ENCODE measurements at places on chromosomes 16 and 17.

GRCh38 chr17:57871863-57872262, 22.0 kb upstream of the MRPS23 start:
- DNase-seq = no peak

GRCh38 chr16:10594312-10594950, 14.0 kb upstream of the EMP2 start:
- DNase-seq = no peak

DNA sequence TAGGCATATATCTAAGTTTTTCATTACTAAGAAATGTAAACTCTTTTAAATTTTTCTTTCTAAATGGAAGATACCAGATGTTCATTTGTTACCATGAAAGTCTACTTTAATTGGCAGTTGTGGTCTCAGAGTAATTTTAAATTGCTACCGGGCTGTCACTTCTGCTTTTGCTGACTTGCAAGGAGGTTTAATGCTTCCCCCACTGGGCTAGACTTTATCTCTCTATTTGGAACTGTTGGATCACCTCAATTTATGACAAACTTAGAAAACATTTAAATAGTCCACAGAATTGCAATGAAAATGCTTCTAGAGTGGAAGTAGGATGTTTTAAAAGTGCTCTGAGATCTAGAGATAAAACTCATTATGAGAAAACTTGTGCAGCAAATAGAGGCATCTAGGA, 479.8 kb upstream of the GOT2 start:
- DNase-seq = no peak

DNA sequence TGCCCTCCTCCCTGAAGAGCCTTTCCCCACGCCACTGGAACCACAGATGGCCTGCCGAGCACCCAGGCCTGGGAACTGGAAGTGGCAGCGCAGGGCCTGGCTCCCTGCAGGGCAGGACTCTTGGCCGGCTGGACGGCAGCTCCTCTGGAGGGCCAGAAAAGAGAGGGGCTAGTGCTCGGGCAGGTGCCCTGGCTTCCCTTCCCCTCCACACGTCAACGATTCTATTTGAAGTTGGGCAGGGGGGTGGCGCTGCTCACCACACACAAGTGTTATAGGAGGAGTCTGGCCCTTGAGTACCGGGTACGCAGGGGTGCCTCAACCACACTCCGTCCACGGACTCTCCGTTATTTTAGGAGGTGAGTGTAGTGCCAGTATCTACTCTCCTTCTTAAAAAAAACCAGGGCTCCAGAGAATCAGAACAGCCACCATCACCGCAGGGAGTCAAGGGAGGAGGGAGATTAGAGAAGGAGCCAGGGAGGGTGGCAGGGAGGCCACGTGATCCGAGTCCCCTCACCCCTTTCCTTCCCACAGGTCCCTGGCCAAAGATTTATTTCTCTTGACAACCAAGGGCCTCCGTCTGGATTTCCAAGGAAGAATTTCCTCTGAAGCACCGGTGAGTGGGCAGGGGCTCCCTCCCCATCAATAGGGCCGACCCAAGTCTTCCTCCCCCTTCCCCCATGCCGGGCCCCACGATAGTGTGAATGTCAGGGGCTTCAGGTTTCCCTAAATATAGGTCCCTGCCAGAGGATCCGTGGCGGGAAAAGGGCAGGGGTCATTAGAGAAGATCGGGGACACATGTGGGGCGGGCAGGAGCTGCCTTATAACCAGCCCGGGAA, 1.4 kb upstream of the ALDOA start:
- peak; percentile 57 for DNase-seq

- DNase-seq = no peak
Measured at GRCh38 chr16:84735849-84736586, 36.2 kb downstream of the USP10 start.

DNA sequence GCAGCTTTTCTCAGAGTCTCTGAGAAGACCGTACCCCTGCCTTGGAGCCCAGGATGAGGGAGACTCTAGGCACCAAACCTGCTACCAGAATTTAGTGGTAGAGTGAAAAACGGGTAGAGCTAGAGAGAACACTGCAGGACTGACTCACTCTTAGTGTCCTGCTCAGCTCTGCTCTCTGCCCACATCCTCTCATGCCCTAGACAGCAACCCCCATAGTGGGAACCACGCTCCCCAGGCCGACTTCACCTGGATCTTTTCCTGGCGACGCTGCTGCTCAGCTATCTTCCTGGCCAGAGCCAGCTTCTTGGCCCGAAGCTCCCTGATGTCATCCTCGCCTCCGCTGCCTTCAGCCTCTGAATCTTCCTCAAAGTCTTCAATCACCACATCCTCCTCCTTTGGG, 26.7 kb downstream of the HIC1 start:
- DNase-seq = no peak

DNA sequence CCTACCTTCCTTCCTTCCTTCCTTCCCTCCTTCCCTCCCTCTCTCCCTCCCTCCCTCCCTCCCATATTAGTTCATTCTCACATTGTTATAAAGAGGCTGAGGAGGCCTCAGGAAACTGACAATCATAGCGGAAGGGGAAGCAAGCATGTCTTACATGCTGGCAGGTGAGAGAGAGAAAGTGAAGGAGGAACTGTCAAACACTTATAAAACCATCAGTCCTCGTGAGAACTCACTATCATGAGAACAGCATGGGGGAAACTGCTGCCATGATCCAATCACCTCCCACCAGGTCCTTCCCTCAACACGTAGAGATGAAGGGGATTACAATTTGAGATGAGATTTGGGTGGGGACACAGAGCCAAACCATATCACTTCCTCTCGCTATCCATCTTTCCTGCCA, 281.6 kb upstream of the FOXF1 start:
- no peak for DNase-seq

- no peak for DNase-seq
Measured at GRCh38 chr17:81189670-81190530, 23.9 kb upstream of the AATK start.

GRCh38 chr17:37158290-37158689, 209.5 kb downstream of the AATF start:
- no peak for DNase-seq

DNA sequence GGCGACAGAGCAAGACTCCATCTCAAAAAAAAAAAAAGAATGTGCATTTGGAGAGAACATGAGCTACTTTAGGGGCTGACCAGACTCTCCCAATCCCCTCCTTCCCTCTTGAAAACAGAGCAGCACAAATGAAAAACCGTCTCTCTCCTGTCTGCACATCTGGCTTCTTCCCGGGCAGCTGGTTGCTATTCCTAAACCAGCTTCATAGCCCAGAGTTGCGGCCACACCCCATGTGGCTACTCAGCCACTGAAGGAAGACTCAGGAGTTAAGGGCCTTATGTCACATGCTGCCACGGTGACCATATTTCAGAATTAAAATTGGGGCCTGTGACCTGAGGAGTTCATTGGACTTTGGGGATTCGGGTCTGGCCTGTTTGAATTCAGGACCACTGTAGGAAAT, 48.3 kb downstream of the KATNIP start:
- DNase-seq = no peak

GRCh38 chr16:85393674-85394451, 219.3 kb upstream of the GSE1 start:
- DNase-seq = no peak

DNA sequence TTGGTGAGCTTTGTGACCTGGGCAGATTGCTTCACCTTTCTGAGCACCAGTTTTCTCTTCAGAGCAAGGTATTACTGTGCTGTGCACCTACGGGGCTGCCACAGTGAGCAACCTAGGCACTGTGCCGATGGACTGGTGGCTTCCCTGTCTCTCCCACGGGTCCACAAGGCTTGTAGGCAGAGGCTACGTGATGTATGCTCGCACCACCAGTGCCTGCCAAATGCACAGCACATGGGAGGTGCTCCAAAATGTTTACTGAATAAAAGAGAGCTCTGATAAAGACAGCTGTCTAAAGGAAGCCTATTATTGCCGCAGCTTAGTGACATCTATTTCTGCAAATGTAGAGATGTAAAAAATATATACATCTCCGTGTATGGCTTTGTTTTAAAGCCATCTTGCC, 139.2 kb downstream of the CDK5R1 start:
- DNase-seq = no peak

DNA sequence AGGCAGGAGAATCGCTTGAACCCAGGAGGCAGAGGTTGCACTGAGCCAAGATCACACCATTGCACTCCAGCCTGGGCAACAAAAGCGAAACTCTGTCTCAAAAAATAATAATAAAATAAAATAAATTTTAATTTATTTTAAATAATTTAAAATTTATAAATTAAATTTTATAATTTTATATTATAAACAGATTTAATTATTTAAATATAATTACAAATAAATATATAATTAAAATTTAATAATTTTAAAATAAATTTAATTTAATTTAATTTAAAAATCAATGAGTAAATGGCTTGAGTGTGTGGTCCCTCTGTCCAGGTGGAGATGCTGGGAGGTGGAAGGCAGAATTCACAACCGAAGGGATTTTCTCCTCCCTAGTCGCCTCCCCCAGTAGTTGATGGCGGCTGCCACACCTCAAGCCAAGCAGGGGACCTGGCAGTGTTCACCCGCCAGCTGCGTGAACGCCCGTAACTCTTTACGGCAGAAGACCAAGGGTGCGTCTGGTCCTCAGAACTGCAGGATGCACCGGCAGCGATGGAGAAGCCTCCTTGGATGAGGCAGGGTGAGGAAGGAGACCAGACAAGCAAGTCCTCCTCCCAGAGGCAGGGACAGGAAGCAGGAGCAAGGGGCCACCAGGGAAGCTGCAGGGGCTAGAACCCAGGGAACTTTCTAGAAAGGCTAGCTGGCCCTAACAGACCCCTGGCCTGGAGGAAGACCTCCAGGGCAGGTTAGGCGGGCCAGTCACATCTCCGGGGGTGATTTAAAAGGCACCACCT, 22.9 kb upstream of the KRT17 start:
- DNase-seq = no peak

DNA sequence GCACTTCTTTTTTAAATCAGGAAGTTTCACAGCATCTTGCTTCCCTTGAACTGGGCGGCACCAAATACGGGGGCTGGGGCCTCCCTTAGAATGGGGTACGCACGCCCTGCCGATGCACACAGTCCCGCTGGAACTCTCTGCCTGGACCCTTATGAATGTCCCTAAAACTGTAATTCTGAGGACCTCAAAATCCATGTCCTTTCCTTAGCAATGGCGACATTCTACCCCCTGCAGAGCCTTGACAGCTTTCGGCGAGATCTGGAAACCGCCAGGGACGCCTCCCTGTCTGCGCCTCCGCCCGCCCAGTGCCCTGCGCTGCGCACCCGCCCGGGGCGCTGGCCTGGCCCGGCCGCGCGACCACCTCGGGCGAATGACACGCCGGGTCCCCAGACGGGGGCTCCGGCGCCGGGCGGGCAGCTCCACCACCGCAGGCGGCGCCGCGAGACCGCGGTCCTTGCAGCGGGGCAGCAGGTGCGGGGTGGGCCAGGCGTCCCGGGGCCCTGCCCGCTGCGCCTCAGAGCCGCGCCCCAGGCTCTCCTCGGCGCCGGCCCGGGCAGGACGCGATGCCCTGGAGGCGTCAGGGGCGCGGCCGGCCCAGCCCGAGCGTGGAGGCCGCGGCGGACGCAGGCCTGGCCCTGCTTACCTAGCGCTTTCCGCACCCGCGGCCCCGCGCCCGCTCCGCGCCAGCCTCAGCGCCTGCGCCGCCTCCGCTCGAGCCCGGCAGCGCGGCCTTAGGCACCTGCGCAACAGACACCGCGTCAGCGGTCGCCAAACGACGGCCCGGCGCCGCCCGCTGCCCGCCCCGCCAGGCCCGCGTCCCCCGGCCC, 548 bp downstream of the HAGH start:
- DNase-seq = no peak

DNA sequence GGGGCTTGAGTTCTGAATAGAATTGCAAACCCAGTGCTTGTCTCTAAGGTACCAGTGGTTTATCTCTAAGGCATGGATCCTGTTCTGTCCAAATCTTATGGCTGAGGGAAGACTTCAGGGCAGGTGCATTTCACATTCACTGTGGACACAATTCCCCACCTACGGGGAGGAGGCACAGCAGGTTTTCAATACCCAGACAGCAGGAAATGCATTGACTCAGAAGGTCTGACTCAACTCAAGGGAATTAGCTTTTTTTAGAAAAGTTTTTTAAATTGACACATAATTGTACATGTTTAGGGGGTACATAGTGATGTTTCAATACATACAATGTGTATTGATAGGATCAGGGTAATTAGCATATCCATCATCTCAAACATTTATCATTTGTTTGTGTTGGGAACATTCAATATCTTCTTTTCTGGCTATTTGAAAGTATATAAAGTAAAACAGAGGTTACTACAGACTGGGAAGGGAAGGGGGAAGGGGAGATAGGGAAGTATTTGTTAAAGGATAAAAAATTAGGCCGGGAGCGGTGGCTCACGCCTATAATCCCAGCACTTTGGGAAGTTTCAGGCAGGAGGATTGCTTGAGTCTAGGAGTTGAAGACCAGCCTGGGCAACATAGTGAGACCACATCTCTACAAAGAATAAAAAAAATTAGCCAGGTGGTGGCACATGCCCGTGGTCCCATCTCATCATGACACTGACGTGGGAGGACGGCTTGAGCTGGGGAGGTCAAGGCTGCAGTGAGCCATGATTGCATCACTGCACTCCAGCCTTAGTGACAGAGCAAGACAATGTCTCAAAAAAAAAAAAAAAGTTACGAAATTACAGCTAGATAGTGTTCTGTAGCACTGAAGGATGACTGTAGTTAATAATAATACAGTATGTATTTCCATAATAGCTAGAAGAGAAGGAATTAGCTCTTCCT, 54.9 kb downstream of the RGS9 start:
- DNase-seq = peak; percentile 31

DNA sequence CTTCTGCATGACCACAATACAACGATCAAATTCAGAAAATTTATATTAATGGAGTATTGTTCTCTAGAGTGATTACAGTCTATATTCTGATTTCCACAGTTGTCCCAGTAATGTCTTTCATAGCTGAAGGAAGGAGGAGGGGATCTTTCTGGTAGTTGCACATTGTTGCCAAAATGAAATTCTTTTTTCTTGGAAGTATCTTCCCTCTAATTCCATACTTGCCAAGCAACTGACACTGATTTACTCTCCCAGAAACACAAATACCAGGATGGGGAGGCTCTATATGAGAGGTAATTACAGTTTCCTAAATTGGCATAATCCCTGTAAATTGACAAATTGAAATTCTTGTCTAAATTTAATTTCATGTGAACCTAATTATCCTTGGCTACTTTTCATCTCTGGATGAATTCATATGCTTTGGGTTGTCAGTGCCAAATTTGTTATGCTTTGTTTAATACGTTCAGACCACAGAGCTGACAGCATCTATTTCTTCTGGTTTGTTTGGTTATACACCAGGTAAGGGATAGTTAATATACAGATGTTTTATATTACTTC, 30.0 kb downstream of the NOL11 start:
- no peak for DNase-seq
